Stimulated activated CD4-positive, alpha-beta T cell treated with anti-CD3 and anti-CD28 coated beads, Interleukin-4, amount 100 ng/mL, for 4 hours (primary cell): ENCODE measurements at places on chromosomes 5 and 9.

- no peak for DNase-seq
These were observed 70.9 kb upstream of the KLF9 start for GRCh38 chr9:70485273-70485858.

DNA sequence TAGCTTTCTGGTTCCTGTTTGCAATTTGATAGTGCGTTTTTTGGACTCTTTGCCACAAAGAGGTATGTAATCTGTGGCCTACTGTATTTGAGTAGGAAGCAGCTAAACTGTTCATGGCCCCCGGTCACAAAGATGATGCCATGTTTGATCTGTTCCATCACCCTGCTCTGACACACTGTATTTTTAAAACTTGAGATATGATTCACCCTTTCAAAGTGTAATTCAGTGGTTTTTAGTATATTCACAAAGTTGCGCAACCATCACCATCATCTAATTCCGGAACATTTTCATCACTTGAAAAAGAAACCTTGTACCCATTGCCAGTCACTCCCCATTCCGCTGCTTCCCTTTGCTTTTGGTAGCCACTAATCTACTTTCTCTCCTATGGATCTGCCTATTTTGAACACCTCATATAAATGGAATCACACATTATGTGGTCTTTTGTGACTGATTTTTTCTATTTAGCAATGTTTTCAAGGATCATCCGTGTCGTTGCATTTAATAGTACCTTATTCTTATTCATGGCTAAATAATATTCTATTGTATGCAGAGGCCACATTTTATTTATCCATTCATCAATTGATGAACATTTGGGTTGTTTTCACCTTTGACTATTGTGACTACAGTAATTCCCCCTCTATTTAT lies 141.6 kb downstream of the NR3C1 start:
- no peak for DNase-seq

DNA sequence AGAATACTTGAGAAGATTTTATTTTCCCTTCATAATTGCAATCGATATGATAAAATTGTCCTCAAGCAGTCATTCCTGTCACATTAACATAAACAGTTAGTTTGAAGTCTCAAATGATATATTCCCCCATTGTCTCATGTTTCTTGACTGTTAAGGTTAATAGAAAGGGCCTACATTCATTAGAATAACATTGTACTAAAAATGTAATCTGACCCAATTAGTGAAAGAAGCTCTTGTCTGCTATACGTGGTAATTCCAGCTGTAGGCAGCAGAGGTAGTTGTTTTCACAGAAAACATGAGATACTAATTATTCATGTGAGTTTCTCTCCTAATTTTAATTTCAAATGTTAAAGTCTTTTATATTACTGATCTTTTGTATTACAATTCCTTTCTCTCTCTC lies 25.9 kb upstream of the AP3B1 start:
- DNase-seq = no peak

DNA sequence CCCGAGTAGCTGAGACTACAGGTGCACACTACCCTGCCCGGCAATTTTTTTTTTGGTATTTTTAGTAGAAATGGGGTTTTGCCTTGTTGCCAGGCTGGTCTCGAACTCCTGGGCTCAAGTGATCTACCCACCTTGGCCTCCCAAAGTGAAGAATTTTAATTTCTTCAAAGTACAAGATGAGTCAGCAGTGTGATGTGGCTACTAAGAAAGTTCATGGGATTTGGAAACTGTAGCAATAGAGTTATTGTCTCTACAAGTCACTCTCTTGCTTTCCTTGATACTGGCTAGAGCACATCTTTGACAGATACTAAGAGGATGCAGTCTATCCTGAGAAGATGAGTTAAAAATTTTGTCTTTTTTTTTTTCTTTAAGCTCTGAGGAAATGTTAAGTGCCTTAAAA lies 1.6 kb downstream of the CREB3 start:
- DNase-seq = no peak

GRCh38 chr5:55841976-55842375 lies 9.2 kb upstream of the IL31RA start:
- no peak for DNase-seq

DNA sequence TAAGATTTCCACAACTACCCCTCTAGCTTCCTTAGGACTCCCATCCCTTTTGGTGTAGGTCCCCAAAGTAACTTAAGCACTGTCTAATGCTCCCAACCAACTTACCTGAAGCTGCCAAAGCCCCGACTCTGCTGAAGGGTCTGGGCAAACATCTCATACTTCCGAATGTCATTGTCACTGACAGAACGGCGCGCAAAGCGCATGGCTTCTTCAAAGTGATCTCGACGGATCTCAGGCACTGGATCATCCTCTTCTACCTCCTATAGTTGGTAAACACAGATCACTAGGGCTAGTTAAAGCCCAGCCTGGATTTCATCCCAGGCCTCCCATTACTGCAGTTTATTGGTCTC lies 15.2 kb downstream of the VCP start:
- no peak for DNase-seq

- DNase-seq = no peak
These were observed 153.1 kb upstream of the RAPGEF1 start for GRCh38 chr9:131892902-131893500.

DNA sequence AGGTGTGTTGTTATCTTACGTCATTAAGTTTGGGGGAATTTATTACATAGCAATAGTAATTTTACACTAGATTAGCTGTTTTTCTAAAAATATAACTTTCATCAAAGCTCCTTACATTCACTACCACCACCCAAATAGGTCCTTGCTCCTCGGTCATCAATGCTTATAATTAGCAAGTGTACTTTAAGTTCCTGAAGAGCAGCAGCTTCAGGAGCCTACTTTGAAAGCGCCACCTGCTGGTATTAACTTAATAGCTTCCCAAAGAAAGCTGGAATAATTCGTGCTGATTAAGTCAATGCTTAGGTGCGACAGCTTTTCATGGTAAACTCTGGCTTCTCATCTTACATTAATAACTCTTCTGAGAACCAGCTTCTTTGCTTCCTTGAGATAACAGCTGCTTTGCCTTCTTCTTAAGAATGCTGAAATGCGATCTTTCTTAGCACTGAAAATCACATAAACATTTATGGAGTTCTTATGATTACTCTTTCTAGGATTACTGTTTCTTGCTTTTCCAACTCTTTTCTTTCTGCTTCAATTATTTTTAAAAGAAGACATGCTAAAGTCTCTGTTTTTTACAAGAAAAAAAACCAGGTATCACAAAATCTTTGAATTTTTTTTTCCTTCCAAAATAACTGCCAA lies 10.0 kb upstream of the C5 start:
- DNase-seq = peak; percentile 12

DNA sequence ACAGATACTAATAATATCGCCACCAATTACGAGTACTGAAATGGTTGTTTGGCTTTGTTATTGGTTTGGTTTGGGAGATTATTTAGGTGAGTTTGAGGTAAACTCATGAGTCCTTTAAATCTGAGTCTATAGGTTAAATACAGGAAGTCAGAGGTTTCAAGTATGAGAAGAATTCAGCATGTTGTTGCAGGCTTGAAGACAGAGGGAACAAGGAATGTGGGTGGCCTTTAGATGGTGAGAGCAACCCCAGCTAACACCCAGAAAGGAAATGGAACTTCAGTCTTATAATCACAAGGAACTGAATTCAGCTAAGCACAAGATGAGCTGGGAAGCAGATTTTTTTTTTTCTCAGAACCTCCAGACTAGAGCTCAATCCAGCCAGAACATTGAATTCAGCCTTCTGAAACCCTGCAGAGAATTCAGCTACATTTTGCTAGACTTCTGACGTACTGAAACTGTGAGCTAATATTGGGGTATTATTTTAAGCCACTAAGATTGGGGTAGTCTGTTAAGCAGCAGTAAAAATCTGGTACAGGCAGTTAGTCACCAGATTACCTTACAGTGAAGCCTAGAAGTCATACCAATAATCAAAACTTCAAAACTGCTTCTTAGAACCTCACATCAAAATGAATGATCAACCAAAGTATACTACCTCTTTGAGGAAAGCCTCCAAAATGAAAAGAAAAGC lies 216.0 kb upstream of the PUM3 start:
- DNase-seq = no peak

- DNase-seq = no peak
These were observed 71.1 kb upstream of the TBC1D9B start for GRCh38 chr5:179978792-179979191.

DNA sequence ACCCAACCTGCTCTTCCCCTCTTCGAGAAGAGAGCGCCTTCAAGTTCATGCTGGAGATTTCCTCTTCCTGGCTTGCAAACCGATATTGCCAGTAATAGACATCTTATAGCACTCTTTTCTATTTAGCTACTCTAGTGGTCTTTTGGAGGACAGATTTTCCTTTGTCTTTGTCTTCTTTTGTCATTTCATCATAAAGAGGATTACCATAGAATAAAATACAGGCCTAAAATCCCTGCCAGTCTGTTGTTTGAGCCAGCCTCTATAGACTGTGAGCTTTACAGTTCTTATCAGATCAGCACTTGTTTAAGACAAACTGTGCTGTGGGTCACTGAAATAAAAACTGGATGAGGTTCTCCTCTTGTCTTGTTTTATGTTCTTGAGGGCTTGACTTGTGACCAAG lies 802.8 kb downstream of the NR2F1-AS1 start:
- DNase-seq = no peak

DNA sequence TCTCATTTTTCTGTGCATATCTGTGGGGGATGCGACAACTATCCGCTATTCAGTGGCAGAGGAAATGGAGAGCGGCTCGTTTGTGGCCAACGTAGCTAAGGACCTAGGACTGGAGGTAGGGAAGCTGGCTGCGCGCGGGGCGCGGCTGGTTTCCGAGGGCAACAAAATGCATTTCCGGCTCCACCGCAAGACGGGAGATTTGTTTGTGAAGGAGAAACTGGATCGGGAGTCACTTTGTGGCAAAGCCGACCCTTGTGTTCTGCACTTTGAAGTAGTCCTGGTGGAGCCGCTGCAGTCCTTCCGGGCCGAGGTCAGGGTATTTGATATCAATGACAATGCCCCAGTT lies 320 bp downstream of the PCDHB1 start:
- DNase-seq = no peak

- no peak for DNase-seq
These were observed 40.7 kb downstream of the CXXC5 start for GRCh38 chr5:139688751-139689372.

DNA sequence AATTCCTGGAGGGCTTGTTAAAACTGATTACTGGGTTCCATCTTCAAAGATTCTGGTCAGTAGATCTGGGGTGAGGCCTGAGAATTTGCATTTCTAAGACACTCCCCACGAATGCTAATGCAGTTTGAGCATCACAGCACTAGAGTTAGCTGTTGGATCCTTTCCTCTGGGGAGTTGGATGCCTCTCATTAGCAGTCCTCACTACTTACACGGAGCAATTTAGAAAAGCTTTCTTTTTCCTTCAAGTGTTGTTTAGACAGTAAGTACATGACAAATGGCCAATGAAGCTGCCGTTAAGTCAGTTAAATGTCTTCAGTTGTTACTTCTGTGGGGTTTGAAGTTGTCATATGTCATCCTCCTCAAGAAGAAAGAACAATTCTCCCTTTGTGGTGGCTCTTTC lies 74.9 kb upstream of the HMHB1 start:
- no peak for DNase-seq

- no peak for DNase-seq
These were observed 248.5 kb upstream of the PANK3 start for GRCh38 chr5:168827636-168828035.
